ENCODE measurements at places on chromosomes 1 and 21.

DNA sequence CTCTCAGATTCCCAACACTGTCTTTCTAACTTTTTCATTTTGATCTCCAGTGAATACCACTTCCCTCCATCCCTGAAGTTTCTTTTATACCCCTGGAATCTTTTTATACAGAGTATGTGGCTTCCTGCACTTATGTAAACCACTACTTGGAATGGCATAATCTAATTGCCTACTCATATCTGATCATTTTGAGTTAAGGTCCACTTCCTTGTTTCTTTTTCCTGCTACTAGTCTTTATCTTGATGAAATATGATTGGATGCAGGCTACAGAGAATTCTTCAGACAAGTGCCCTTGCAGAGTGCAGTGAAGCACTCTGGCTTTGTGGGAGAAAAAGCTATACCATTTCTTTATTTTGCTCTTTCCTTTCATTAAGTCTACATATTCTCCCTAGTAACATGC lies 325.3 kb upstream of the ADAMTS5 start:
- no peak for DNase-seq

- DNase-seq: no peak
These were observed at the start of gene VANGL2 for GRCh38 chr1:160400223-160400645. Gene VANGL2, plus strand, starts transcription at chr1:160400564. Its CDS starts 15,274 bp downstream, at chr1:160415838.

- DNase-seq: no peak
These were observed 334.2 kb downstream of the NTNG1 start for GRCh38 chr1:107474877-107475612.

- DNase-seq: no peak
These were observed 7.9 kb downstream of the ACAP3 start for GRCh38 chr1:1299686-1300351.

DNA sequence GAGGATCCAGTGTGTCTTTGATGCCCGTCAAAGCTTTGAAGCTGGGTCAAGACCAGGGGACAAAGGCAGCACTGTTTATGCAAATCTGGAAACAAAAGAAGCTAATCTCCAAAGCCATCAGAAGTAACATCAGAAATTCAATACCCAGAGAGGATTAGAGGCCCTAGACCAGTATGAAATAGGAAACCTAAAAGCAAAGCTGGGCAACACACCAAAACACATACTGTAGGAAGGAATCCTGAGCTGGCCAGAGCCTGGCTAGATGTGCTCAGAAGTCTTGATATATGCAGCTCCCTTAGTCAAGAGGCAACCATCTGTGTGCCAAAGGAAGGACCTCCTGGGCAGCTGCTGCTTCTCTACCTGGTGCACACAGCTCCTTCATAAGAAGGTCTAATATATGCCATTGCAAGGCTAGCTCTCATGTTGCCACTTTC lies 12.3 kb downstream of the COLGALT2 start:
- no peak for DNase-seq

DNA sequence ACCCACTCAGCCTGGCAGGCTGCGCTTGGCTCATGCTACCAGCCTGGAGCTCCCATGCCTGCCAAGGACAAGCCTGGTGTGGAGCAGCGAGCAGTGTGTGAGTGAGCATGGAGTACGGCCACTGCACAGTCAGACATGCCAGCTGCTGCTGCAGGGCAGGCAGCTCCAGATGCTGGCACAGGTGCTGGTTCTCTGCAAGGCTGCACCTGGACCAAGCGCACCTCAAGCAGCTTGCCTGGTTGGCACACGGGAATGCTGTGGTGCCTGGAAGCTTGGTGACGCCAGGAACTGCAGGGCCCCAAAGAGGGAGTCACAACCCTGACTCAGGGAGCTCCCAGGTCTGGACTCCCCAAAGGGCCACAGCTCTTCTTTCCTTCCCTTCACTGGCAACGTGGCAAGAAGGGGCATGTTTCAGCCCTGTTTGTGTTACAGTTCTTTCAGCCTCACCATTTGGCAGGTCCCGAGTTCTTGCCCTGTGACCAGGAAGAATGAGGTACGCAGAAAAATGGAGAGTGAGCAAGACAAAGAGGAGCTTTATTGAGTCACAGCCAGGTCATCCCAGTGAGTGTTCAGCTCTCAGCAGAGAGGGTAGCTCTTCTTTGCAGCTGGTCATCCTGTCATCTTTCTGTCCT lies 26.1 kb downstream of the ACOT7 start:
- no peak for DNase-seq

GRCh38 chr1:54356680-54357147 lies 49.5 kb downstream of the SSBP3 start:
- peak; percentile 14 for DNase-seq

DNA sequence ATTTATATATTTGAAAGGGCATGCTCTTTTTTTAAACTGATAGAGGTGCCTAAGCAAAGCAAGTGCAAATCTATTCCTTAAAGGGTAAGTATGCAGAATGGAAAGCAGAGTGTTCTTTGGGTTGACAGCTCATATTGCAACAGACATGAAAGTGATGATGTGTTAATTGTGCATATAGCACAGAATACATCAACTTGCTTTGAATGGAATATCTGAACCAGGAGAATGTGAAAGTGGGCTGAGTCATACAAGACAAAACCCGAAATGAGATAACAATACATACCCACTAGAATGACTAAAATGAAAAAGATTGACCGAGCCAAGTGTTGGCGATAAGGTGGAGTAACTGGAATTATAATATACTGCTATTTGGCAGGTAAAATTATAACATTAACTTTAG lies 4.3 kb downstream of the CR1 start:
- DNase-seq: no peak

DNA sequence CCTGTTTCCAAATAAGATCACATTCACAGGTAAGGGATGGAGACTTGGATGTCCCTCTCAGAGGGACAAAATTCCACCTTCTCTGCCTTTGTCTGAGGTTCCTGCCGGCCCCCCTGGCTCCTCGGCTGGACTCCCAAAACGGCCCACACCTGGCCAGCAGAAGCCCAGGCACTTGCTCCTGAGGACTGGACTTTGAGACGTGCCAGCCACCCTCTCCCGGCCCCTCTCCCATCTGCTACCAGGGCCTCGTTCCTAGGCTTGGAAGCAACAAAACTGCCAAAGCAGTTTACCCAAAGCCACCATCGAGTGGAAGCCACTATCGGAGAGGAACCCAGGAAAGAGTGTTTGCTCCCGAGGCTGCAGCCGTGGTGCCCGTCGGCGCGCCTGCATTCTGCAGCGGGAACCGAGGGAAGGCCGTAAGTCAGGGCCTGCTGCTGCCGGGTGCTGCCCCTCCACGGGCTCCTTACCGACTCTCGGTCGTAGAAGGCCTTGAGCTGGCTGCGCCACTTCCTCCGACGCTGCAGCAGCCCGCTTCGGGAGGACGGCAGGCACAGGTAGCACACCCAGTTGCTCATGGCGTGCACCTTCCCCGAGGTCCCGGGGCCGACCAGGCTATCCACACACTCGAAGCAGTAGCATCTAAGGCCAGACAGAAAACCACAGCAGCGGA lies 3.5 kb downstream of the DNMT3L start:
- DNase-seq: no peak

DNA sequence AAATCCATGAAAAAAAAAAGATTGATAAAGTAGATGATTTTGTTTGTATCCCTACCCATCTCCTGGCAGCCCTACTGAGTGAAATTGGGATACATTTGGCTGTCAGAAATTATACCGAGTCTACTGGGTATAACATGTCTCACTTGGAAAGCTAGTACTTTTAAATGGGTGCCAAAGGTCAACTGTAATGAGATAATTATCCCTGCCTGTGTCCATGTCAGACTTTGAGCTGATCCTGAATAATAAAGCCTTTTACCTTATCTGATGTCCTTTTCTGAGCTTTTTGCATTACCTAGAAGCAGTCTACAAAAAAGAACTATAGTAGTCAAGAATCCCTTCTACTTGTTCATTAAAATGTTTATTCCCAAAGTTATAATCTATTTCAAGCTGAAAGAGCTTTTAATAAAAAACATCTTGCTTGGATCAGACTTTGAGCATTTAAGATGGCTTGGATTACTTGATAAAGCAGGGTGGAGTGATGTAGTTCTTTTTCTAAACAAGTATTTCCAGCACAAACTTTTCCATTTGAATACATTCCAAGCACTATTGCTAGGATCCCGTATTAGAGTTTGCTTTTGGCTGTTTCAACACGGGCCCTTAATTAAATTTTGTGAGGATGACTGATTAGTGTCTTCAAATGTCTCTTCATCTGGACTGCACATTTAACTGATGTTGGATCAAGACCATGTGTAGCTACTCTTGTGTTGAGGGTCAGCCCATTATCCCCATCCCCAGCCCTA lies 69.2 kb downstream of the DTL start:
- DNase-seq: no peak

DNA sequence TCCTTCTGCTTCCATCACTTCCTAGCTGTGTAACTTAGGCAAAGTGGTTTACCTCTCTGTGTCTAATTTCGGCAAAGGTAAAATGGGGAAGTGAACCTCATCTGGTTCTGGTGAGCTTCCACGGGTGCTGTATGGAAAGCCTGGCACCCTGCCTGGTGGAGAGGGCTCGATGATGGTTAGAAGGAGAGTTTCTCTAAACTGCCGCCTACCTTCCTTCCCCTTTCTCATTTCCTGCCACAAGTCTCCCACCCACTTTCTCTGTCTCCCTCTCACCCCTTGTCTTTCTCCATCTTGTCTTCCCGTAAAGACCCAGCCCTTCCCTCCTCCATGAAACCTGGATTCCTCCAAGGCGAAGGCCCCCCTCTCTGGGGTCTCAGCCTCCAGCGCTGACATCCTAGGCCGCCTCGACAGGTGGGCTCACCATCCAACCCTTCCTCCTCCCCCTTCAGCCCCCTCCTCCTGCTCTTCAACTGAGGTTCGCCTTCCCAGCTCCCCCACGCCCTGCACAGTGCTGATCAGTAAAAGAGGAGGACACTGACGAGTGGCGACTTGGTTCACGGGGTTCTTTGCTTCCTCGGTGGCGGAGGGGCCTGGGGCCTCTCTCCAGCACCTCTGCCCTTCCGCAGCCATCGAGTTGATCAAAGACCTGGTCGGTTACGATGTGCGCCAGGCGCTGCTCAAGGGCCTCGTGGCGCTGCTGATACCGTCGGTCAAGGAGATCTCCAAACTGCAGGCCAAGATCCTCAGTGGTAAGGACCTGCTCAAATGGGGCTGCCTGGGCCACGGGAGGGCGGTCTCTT lies 7.3 kb downstream of the RNU5D-1 start:
- peak; percentile 26 for DNase-seq

Measured in activated T-cell treated with anti-CD3 and anti-CD28 coated beads for 4 hours (primary cell).